ENCODE measurements at places on chromosomes 6 and 20. TPM values are rescaled to one million over a fixed set of nuclear protein-coding genes. Genes with fewer than 3 reads are reported as not detected.

The VGLL2 gene
- total RNA-seq = not detected

The FRK gene
- total RNA-seq = under 0.01 TPM

The SIGLEC1 gene
- not detected for total RNA-seq

The LST1 gene
- total RNA-seq = 0.48 TPM

The SLC16A10 gene
- not detected for total RNA-seq

The KIF6 gene
- not detected for total RNA-seq

The LY6G5C gene
- total RNA-seq = 2.4 TPM

The REM1 gene
- total RNA-seq = 0.38 TPM

The DTNBP1 gene
- total RNA-seq = 6.2 TPM
